Astrocyte (in vitro differentiated cells and primary cell): ENCODE measurements at places on chromosomes 5 and 9. TPM values are rescaled to one million over a fixed set of nuclear protein-coding genes. Genes with fewer than 3 reads are reported as not detected.

SLC34A1 gene
- not detected in 2 replicates for total RNA-seq

GRCh38 chr5:57576317-57576716, 93.7 kb upstream of the ACTBL2 start:
- H3K27ac ChIP-seq, result no peak overlapping the region
- H3K4me1 ChIP-seq, result no peaks in the 10 kb centered on the region
- DNase-seq, result no peak
- no peaks in the 10 kb centered on the region for H3K36me3 ChIP-seq
- H3K27me3 ChIP-seq, result no peaks in the 10 kb centered on the region
- H3K4me3 ChIP-seq, result no peak overlapping the region

- H3K4me3 ChIP-seq, result no peak overlapping the region
- no peak overlapping the region for H3K27ac ChIP-seq
- H3K27me3 ChIP-seq, result no peaks in the 10 kb centered on the region
- DNase-seq, result no peak
- peaks cover 4% of the 10 kb centered on the region for H3K4me1 ChIP-seq
Observed at GRCh38 chr9:137007108-137007815, 10.9 kb upstream of the CLIC3 start.

- H3K27ac ChIP-seq, result no peak overlapping the region
- H3K4me3 ChIP-seq, result no peak overlapping the region
- no peaks in the 10 kb centered on the region for H3K4me1 ChIP-seq
- H3K27me3 ChIP-seq, result peaks cover 6% of the 10 kb centered on the region
Observed at GRCh38 chr9:116055536-116055935, 98.1 kb upstream of the PAPPA start.

- H3K4me3 ChIP-seq, result no peak overlapping the region
- H3K27me3 ChIP-seq, result no peaks in the 10 kb centered on the region
- H3K4me1 ChIP-seq, result no peaks in the 10 kb centered on the region
- no peaks in the 10 kb centered on the region for H3K36me3 ChIP-seq
Observed at GRCh38 chr5:109708813-109709212, 19.1 kb downstream of the MAN2A1 start.

DNA sequence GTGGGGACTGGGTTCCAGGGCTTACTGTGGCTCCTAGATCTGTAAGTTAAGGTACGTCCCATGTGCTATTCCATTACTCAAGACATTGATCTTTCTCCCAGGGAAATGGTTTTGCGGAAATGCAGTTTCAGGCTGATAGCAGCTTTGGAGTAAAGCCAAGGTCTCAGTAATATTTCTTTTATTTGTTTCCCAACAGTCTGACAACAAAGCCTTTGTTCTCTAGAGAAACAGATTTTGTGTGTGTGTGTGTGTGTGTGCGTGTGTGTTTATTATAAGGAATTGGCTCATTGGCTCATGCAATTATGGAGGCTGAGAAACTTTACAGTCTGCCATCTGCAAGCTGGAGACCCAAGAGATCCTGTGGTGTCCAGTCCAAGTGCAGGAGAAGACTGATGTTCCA, 12.1 kb upstream of the POC5 start:
- DNase-seq, result no peak
- no peaks in the 10 kb centered on the region for H3K27me3 ChIP-seq
- no peaks in the 10 kb centered on the region for H3K4me1 ChIP-seq
- H3K27ac ChIP-seq, result no peak overlapping the region
- H3K4me3 ChIP-seq, result no peak overlapping the region
- no peaks in the 10 kb centered on the region for H3K36me3 ChIP-seq

DNA sequence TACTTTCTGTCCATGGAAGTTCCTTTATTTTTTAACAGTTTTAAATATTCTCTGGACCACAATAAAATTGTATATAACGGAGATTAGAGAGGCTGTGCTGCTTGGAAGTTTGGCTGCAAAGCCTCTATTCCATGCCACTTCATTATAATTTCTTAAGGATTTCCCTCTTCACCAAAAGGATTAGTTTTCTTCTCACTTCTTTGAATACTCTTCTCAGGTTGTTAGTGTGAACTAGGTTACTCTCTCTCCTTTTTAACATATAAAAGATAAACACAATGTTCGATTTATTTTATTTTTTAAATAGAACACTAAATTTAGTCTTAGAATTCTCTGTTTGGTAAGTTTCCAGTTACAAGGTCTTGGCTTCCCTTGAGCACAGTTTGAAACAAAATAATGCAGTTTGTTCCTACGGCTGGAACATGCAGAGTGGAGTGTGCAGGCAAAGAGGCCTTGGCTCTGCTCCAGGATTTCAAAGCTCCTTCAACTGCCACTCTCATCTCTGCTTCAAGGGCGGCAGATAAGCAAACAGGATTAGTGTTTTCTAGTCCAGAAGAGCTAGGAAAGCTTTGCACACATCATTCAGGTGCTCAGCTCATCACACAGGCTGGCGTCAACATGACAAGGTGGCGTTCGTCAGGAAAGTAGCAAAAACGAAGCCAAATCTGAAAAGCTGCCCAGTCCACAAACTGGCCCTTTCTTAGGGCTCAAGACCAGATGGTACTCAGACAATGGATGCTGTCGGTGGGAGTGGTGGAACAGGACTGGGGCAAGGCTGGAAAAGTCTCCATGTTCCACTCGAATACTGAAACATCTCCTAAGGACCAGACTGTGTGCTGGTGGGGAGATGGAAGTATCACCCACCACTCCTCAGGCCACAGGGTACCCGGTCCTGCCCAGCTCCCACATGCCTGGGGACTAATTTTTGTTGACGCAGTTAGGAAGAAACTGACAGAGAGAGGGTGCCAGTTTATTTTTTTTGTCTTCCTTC, 286.6 kb downstream of the CRB2 start:
- H3K4me1 ChIP-seq, result no peaks in the 10 kb centered on the region
- peak; percentile 10 for DNase-seq
- H3K27ac ChIP-seq, result no peak overlapping the region
- no peaks in the 10 kb centered on the region for H3K27me3 ChIP-seq
- H3K36me3 ChIP-seq, result no peaks in the 10 kb centered on the region
- no peak overlapping the region for H3K4me3 ChIP-seq

GRCh38 chr5:39400713-39401578, 23.8 kb downstream of the DAB2 start:
- H3K4me1 ChIP-seq, result peaks cover 26% of the 10 kb centered on the region
- peaks cover 12% of the 10 kb centered on the region for H3K36me3 ChIP-seq
- peak overlapping the region; percentile 96 for H3K27ac ChIP-seq
- no peak overlapping the region for H3K4me3 ChIP-seq

SGCD gene
- total RNA-seq, result 2.9 and 5.6 TPM in 2 replicates

RASEF gene
- 0.72 and 0.91 TPM in 2 replicates for total RNA-seq

DNA sequence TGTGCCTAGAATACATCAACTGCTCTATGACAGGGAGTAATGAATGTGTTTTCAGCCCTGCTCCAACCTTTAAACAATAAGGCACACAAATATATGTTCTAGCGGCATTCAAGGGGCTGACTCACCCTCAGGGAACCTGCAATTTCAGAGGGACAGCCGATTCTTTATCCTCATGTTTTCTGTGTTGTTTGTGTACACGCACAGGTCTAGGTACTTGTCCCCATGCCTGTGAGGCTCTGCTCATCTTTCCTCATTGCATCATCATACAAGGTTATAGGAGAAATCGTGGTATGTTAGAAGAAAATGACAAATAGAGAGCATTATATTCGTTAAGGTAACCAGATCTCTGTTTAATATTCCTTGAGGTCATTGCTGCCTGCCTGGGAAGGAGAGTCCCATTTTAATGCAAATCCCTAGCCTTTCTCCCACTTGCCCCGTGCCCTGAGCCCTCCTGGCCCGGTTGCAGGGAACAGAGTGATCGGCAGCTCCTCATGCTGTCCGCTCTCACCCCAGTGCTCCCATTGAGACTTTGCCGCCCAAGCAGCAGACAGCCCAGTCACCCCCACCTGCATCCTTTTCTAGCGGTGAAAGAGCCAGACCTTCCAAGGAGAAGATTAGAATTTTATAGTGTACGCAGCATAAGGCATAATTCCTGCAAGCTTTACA, 14.6 kb downstream of the MAP1B start:
- no peak overlapping the region for H3K4me3 ChIP-seq
- H3K36me3 ChIP-seq, result peaks cover 52% of the 10 kb centered on the region
- H3K27ac ChIP-seq, result peak overlapping the region; percentile 33
- peaks cover 45% of the 10 kb centered on the region for H3K4me1 ChIP-seq
- peak; percentile 44 for DNase-seq

- H3K27me3 ChIP-seq, result no peaks in the 10 kb centered on the region
- no peak overlapping the region for H3K27ac ChIP-seq
- peaks cover 19% of the 10 kb centered on the region for H3K4me1 ChIP-seq
- no peaks in the 10 kb centered on the region for H3K36me3 ChIP-seq
- no peak for DNase-seq
- no peak overlapping the region for H3K4me3 ChIP-seq
Observed at GRCh38 chr9:99021512-99021911, 77.8 kb downstream of the COL15A1 start.

GRCh38 chr5:162801235-162801634, 636.2 kb upstream of the CCNG1 start:
- DNase-seq, result no peak
- H3K4me3 ChIP-seq, result no peak overlapping the region
- H3K36me3 ChIP-seq, result no peaks in the 10 kb centered on the region
- no peaks in the 10 kb centered on the region for H3K4me1 ChIP-seq
- no peak overlapping the region for H3K27ac ChIP-seq

- H3K36me3 ChIP-seq, result no peaks in the 10 kb centered on the region
- DNase-seq, result no peak
- no peaks in the 10 kb centered on the region for H3K27me3 ChIP-seq
- no peak overlapping the region for H3K27ac ChIP-seq
- H3K4me1 ChIP-seq, result no peaks in the 10 kb centered on the region
Observed at GRCh38 chr5:109161914-109162683, 247.7 kb downstream of the PJA2 start.

- peaks cover 7% of the 10 kb centered on the region for H3K4me1 ChIP-seq
- peak within 1 kb of the TSS; percentile 79 for H3K4me3 ChIP-seq
- peak within 1 kb of the TSS; percentile 78 for H3K27ac ChIP-seq
- peak; percentile 95 for DNase-seq
Observed at GRCh38 chr9:2014696-2015580, at the start of gene SMARCA2. Gene SMARCA2, plus strand, starts transcription at chr9:2015347. Its CDS starts 13,676 bp downstream, at chr9:2029023.

- peaks cover 19% of the 10 kb centered on the region for H3K4me1 ChIP-seq
- no peak overlapping the region for H3K4me3 ChIP-seq
- H3K27ac ChIP-seq, result no peak overlapping the region
- no peak for DNase-seq
Observed at GRCh38 chr5:143347046-143347445, 56.4 kb downstream of the NR3C1 start.

- H3K4me1 ChIP-seq, result peaks cover 13% of the 10 kb centered on the region
- no peak overlapping the region for H3K27ac ChIP-seq
- DNase-seq, result peak; percentile 10
- no peak overlapping the region for H3K4me3 ChIP-seq
- H3K27me3 ChIP-seq, result no peaks in the 10 kb centered on the region
Observed at GRCh38 chr5:158816011-158816696, 283.6 kb downstream of the EBF1 start.

DNA sequence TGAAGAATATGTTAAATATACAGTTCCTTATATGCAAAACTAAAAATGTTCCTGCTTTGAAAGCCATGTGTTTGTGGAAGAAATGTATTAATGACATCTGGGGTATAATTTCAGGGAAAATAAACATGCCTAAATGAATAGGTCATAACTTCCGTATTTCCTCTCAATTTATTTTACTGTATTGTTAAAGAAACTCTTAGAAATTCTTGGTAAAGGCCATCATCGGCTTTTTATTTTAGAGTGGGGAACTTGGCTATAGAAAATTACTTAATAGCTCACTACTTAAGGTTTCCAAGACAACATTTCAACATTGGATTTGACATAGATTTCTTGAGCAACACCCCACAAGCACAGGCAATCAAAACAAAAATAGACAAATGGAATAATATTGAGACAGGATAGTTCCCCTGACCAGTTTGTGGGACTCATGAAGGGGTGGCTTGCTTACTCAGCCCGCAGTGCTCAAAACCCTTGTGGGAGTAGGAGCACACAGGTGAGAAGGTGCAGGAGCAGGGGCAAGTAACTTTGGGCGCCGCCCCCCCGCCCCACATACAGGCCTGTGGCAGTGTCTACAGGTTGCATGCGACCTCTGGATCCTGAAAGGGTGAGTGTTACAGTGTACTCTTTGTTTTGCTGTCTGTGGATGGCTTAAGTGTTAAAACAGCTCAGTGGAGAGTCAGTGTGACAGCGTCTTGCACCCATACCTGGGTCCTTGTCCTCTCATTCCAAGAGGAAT, 891.4 kb upstream of the C9orf72 start:
- H3K4me3 ChIP-seq, result no peak overlapping the region
- no peak overlapping the region for H3K27ac ChIP-seq
- H3K4me1 ChIP-seq, result no peaks in the 10 kb centered on the region
- DNase-seq, result no peak
- H3K36me3 ChIP-seq, result no peaks in the 10 kb centered on the region

GRCh38 chr5:12522116-12522515, 617.9 kb upstream of the CTNND2 start:
- no peaks in the 10 kb centered on the region for H3K4me1 ChIP-seq
- H3K27me3 ChIP-seq, result no peaks in the 10 kb centered on the region
- no peak overlapping the region for H3K4me3 ChIP-seq
- H3K36me3 ChIP-seq, result no peaks in the 10 kb centered on the region

- H3K36me3 ChIP-seq, result no peaks in the 10 kb centered on the region
- no peak overlapping the region for H3K27ac ChIP-seq
- no peaks in the 10 kb centered on the region for H3K4me1 ChIP-seq
- no peak overlapping the region for H3K4me3 ChIP-seq
Observed at GRCh38 chr5:173848986-173849596, 39.1 kb upstream of the CPEB4 start.

CLIC3 gene
- total RNA-seq, result 0.39 and 0.48 TPM in 2 replicates

GRCh38 chr5:108625654-108626053, 122.0 kb upstream of the FER start:
- no peak for DNase-seq
- no peak overlapping the region for H3K4me3 ChIP-seq
- no peak overlapping the region for H3K27ac ChIP-seq
- no peaks in the 10 kb centered on the region for H3K4me1 ChIP-seq
- H3K36me3 ChIP-seq, result no peaks in the 10 kb centered on the region

DNA sequence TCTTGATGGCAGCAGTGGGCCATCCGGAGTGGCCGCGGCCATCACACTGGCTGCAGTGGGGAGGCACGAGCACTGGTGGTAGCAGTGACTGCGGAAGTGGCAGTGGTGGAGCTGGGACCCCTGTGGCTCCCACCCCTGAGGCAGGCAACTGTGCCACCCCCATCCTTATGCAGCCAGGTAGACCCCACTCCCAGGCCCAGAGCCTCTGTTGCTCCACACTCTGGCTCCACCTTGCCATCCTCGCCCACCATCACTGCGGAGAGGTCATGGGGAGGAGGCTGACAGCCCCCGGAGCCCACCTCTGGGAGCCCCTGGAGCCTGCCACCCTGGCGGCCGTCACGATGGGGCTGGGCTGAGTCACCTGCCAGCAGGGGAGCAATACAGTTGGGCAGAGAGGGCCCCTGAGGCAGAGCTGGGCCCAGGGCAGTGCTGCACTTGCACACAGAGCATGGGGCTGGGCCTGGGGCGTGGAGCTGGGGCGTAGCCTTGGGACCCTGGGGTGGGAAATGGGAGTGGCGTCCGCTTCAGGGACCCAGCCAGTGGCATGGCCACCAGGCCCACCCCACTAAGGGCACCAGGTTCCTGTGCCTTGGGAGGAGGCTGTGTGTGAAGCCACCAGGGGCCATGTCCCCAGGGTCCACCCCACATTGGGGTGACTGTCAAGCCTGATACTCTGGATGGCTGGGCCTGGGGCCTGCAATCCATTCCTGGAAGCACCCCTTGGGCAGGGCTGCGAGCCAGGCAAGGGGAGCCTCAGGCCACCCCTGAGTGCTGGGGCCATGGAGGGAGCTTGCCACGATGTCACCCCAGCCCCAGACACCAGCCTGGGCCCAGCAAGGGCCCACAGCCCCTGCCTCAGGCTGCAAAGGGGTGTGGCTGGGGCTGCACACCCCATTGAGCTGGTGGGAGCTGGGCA, 7.7 kb downstream of the AMBP start:
- H3K4me3 ChIP-seq, result no peak overlapping the region
- H3K36me3 ChIP-seq, result no peaks in the 10 kb centered on the region
- no peak overlapping the region for H3K27ac ChIP-seq
- no peak for DNase-seq
